ENCODE measurements at places on chromosomes 2 and 18.
A peak's percentile ranks its signal among the peaks of the same experiment; 100 is the strongest.

DNA sequence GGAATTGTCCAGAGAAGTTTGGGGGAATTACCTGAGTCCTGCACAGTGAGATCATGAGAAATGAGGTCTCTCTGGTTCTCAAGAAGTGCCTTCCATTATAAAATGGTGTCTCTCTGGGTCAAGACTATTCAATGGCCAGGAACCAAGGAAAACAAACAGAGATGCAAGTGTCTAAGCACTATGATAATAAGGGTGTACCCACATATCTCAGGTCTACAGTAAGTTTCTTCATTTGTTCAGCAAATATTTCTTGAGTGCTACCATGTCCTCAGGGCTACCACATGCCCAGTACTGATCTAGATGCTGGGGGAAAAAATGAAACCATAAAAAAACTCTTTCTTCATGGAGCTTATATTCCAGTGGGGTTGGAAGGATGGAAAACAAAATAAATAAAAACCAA lies 170.0 kb downstream of the ACKR3 start:
- DNase-seq, result no peak

GRCh38 chr2:100246163-100247145 lies 75.8 kb downstream of the LONRF2 start:
- no peak for DNase-seq

GRCh38 chr2:127701193-127701650 lies at the start of gene SFT2D3:
SFT2D3 (plus strand) TSS chr2:127701497; CDS start chr2:127701529, 32 bp downstream.
- DNase-seq, result peak; percentile 97

- no peak for DNase-seq
These were observed 61.0 kb upstream of the TAF1B start for GRCh38 chr2:9782197-9782719.

- DNase-seq, result no peak
These were observed 61.5 kb upstream of the CYP20A1 start for GRCh38 chr2:203177361-203177760.

DNA sequence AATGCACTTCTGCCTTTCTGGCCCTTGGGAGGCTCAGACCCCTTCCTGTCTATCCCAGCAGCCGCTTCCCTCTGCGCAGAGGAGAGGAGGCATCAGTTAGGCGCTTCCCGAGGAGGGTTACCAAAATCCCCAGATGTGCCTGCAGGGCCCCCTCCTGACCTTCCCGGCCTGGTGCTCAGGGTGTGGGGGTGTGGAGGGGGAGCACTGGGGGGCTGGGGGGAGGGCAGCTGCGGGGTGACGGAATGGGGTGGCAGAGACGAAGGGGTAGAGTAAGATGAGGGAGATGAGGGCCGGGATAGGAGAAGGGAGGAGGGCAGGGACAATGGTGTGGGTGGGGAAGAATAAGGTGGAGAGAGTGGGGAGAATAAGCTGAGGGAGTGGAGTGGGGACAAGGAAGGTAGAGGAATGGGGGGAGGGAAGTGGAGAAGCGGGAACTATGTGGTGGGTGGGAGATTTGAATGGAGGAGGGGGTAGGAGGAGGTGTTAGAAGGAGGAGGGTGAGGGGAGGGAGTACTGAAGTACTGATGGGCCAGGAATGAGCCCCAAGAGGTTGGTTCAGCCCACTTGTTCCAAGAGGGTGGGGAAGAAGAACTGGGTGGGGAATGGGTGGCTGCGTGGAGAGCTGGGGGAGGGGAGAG lies 6.5 kb upstream of the ZAP70 start:
- DNase-seq, result no peak

DNA sequence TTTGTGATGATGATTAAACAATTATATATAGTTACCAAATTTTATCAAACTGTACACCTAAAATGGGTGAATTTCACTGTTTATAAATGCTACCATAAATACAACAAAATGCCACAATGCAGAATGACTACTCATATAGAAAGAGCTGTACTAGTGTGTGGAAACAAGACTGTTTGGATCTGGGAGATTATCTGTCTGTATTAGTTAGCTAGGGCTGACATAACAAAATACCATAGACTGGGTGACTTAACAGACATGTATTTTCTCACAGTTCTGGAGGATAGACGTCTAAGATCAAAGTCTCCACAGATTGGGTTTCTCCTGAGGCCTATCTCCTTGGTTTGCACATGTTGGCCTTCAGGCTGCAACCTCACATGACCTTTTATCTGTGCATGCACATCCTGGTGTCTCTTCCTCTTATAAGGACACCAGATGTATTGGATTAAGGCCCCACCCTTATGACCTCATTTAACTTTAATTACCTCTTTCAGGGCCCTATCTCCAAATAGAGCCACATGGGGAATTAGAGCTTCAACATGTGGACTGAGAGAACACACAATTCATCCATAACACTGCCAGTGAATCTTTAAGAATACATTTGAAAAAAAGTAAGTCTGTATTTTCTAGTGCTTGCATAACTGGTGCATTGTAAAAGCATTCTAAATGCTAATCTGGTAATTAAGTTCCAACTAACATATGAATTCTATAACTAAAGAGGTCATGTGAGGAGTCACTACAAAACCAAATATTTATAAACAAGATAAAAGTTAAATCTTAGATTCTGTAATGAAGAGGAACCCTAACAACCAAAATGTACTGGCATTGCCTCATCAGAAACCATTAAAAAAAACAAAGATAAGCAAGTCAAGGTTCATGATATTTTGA lies 699.6 kb downstream of the NYAP2 start:
- no peak for DNase-seq

DNA sequence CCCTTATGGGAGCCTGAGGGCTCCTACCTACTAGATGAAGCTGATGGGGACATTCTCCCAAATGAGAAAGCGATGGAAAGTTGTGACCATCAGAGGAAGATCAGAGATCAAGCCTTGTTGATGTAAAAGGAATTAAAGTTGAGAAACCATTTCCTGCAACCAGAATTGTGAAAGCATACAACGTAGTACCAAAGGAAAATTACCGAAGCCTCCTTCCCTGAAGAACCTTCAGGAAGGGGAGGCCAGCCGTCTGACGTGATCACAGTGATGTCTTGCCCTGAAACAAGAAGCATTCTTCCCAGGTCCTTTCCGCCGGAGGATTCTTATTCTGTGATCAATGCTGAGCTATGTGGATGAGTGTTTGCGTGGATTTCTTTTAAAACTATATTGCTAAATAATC lies 211.6 kb upstream of the TNP1 start:
- no peak for DNase-seq
